ENCODE measurements at places on chromosomes 4 and X. TPM values are rescaled to one million over a fixed set of nuclear protein-coding genes. Genes with fewer than 3 reads are reported as not detected.

Gene TCEANC
- 1.3 TPM for total RNA-seq

Gene SSX3
- not detected for total RNA-seq

Gene AMBN
- not detected for total RNA-seq

Gene CT45A10
- 0.51 TPM for total RNA-seq

Gene SRPX
- total RNA-seq: 8.8 TPM

Gene GNRHR
- total RNA-seq: not detected

Gene ABLIM2
- total RNA-seq: 7.6 TPM

Gene SLC6A14
- total RNA-seq: not detected

Gene CCNA2
- 46.7 TPM for total RNA-seq

Gene ETDA
- total RNA-seq: not detected

Gene HTN1
- total RNA-seq: not detected

Gene NPNT
- 0.59 TPM for total RNA-seq
